ENCODE measurements at places on chromosomes 16 and 17.

- no peak for DNase-seq
These were observed 852.1 kb downstream of the CDH11 start for GRCh38 chr16:64269756-64270155.

DNA sequence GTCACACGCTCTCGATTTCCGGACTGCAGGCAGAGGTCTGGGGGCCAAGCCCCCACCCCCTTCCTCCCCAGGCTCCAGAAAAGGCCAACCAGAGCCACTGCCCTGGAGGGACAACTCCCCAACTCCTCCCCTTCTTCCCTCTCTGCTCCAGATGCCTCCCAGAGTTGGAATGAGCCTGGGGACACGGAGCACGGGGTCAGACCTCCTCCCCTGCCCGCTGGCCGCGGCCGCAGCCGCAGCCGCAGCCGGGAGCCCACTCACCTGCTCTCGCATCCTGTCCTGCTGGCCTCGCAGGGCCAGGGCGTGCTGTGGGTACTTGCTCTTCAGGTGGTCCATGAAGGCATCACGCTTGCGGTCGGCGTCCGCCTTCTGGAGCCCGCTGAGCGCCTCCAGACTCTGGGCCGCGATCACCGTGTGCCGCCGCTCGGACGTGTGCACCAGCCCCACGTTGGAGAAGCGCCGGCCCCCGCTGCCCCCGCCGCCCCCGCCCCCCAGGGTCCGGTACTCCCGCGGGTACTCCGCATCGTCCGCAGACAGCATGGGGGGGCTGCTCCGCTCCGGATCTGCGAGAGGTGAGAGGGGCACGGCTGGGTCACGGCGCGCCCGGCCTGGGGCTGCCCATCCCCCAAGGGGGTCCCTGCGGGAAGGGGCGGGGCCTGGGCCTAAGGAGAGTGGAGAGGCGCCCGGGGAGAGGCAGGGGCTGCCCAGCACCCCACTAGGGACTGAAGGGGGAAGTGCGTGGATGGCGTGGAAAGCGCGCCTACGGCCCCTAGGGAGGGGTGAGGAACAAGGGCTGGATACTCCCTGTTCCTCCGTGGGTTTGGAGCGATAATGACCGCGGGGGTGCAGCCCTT, 27.3 kb downstream of the SRCIN1 start:
- DNase-seq: no peak

DNA sequence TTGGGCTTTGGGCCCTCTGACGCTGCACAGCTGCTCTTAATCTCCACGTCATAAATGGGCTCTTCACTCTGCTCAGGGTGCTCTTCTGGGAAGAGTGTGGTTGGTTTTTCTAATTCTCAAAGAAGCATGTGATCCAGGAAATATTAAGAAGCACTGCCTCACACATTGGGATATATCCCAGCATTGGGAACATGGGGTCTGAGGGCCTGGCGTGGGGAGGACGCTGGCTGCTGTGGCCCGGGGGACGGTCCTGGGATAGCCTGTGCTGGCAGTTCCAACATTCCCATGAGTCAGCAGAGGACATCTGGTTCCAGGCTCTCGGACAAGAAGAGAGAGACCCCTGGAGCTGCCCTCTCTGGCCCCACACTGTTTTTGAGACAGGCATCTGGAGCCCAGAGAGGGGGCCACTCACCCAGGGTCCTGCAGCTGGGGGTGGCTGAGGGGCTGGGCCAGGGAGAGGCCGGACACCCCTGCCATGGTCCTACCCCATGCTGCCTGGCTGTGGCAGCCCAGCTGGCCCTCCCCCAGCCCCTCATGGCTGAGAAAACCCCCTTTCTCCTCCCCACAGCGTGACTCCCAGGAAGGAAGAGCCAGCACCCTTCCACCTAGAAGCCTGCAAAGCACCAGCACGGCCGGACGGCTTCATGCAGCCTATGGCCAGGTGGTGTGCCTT, 58.8 kb downstream of the NT5M start:
- no peak for DNase-seq

- no peak for DNase-seq
These were observed 14.2 kb downstream of the B4GALNT2 start for GRCh38 chr17:49146620-49147306.

- no peak for DNase-seq
These were observed 61.3 kb downstream of the GRIN2A start for GRCh38 chr16:10120953-10121352.

- no peak for DNase-seq
These were observed 59.9 kb downstream of the BEAN1 start for GRCh38 chr16:66486773-66487579.

Data from stimulated activated CD8-positive, alpha-beta memory T cell treated with anti-CD3 and anti-CD28 coated beads, Interleukin-15, amount 100 ng/mL, for 4 hours (primary cell).